DMS 273 treated with DMSO at 0.1 percent for 48 hours (cell line): ENCODE measurements at places on chromosomes 5 and 9.

DNA sequence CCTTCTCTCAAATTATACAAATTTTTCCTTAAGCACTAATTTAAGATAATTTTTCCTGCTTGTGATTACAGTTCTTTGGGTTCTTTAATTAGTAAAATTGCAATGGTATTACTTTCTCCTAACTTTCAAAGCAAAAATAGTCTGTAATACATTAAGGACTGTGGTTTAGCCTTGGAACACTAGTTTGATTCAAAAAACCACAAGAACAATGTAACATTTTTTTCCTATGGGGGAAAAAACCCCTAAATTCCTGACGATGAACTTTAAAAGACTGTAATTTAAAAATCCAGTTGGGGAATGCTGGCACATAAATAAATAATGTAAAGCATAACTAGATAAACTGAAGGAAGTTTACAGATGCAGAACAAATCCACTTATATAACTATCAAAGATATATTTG is 65.3 kb downstream of the CDC14B start:
- DNase-seq = no peak

DNA sequence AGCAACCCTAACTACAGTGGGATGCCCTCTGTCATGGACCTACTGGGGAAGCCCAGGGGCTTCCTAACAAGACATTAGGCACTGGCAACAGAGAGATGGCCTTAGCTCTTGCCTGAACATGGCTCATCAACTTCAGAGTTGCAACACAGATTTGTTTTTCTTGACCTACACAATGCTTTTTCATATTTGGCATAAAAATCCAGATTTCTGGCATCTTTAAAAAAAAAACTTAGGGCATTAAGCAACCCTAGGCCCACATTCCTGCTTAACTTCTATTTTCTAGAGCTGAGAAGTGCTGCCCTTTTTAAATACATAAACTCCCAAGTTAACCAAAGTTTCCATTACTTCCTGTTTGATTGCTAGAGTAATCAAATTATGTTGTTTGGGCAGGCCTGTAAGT is 8.0 kb downstream of the GRIA1 start:
- DNase-seq = no peak

- no peak for DNase-seq
Observed at GRCh38 chr9:1051584-1052275, 1.6 kb downstream of the DMRT2 start.

DNA sequence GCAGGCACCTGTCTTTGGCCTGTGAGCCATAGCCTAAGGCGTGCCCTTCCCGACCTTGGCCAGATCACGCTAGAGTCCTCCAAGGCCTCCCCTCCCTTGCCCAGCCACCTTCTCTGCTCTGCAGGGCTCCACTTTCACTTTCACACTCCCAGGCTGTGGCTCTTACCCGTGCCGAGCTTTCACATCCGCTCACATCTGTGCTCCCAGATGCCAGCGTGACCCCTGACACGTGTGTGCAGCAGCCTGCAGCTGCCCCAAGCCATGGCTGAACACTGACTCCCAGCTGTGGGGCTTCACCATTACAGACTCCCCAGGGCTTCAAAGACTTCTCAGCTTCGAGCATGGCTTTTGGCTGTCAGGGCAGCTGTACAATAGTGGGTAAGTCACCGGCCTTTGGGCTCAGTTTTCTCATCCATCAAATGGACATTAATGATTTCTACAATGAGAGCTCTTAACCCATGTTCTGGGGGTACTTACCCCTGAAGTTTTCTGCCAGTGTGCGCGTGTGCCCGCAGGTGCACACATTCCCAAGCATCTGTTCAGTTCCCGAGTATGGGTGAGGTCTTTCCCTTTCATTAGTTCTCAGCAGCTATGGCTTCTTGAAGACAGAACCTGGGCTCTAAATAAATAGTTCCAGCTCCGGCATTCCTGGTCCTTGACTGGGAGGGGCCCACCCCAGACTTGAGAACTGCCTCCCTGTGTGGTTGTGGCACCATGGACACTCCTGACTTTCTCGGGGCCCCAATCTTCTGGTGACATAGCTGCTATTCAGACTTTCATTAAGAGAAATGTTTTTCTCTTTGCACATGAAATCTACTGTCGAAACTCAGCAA is 118.6 kb downstream of the RGS3 start:
- DNase-seq = no peak

GRCh38 chr9:73667749-73668148 is 516.1 kb downstream of the ANXA1 start:
- DNase-seq = no peak

- DNase-seq = no peak
Observed at GRCh38 chr5:127014573-127014972, 15.8 kb downstream of the MARCHF3 start.

DNA sequence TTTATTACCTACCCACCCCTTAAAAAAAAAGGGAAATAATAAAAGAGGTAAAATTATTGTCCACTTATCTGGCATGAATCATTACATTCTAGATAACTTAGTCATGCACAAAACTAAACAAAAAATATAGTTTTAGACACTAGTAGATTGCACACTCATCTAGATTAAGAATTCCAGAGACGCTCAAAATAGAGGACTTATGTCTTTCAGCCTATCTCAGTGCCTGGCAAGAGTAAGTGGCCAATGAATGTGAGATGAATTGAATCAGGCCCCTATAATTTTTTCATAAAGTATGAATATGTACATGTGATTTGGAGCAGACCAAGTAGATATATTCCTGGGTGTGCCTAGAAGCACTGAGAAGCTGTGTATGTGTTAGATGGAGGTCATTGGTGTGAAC is 2.0 kb upstream of the RXFP3 start:
- no peak for DNase-seq
